NCI-H1436 (cell line): ENCODE measurements at places on chromosomes 1 and 21.

DNA sequence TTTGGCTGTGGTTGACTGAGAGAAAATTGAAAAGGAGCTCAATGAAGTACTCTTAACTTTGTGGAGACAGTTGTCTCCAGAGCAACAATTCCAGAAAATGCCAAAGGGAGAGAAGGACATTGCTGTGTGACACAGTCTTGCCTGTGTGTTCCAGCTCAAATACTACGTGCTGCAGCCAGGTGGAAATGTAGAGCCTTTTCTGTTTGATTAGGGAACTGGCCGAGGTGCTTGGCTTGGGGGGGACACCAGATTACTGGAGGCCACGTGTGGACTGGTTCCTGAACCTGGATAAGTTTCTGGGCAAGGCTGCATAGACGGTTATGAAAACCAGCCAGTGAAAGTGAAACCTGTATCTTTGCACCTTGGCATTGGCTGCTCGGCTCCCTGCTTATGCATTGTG lies 217.9 kb downstream of the CTH start:
- no peak for DNase-seq

DNA sequence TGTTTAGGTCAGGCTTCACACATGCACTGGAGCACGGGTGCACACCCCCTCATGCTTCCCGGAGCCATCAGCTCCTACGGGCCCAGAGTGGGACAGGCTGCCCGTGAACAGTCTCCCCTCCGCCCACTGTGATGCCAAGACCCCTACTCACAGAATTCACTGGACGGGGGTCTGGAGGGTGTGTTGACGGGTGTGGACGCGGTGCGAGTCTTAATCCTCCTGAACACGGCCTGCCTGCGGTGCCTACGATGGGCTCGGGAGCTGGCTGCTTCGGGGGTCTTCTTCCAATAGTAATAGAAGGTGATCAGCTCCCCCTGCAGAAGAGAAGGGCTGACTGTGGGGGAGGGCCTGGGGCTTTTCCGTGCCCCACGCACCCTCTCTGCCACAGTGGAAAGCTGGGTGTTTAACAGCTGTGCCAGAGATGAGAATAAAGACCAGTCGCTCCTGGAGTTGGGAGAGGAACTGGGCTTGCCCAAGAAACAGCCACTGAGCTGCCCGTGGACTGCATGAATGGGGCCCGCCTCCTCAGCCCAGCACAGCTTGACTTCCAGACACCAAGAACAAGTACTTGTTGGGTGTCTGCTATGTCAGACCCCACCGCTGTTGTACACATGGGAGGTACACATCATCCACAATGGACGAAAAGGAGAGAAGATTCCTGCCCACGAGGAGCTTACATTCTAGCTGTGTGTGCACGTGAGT lies 47.9 kb downstream of the SLC45A1 start:
- no peak for DNase-seq

DNA sequence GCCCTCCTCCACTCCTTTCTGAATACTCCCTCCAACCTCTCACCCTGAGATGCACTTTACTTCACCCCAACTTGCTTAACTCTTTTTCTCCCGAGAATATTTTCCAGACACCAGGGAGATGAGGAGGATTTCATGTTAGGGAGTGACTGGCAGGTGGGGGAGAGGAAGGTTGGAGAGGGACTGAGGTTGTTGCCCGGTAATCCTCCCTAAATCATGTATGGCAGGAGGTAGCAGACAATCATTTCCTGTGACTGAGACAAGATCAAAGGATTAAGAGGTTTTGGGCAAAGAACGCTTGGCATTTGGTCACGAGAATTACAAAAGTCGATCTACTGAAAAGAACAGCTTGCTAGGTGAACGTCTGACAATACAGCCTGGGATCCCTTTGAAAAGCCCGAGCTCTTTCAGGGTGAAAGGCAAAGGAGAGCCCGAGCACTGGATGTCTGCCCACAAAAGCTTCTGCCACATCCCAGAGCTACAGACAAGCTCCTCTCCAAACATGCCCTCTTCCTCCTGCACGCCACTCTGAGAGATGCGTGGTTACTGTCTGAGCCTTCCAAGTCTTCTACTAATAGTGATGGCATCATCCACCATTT lies 154.1 kb downstream of the DAB1 start:
- no peak for DNase-seq

DNA sequence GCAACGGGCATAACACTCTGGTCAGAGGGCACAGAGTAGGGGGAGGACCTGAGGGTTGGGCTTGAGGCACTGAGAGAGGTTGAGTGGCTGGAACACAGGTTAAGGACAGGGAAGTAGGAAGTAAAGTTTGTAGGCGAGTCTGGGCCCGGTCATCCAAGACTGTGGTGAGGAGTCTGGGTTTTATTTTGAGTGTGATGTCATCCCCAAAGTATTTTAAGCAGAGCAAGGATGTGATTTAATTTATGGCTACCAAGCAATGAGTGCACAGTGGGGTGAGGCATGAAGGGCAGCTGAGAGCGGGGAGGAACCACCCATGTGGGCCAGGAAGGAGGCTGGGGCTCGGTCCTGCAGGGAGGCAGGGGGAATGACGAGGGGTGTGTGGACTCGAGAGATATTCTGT lies 11.2 kb upstream of the VWA5B1 start:
- DNase-seq = no peak

- DNase-seq = no peak
Observed at GRCh38 chr1:25026304-25026703, 96.2 kb upstream of the RUNX3 start.

GRCh38 chr1:59242370-59242769 lies 54.5 kb upstream of the FGGY start:
- DNase-seq = no peak

- no peak for DNase-seq
Observed at GRCh38 chr21:29368906-29369305, 70.2 kb downstream of the BACH1 start.

- no peak for DNase-seq
Observed at GRCh38 chr1:3971981-3972380, 71.9 kb upstream of the C1orf174 start.

DNA sequence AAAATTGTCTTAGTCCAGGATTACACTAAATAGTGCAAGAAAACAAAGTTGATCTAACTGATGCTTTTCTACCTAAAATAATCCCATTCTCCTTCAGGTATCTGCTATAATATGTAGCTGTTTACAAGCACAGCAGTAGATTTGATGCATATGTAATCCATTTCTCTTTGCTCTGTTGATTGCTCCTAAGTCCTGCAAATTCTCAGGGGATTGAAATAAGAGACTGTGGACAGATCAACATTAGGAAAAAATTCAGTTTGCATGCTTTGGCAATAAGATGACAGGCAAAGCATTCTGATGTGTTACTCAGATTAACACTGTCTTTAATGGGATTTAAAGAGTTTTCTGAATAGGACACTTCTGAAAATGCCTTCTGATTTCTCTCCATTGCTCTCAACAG lies 34.7 kb downstream of the RNF11 start:
- no peak for DNase-seq

GRCh38 chr1:18724801-18725200 lies 94.2 kb downstream of the PAX7 start:
- no peak for DNase-seq

DNA sequence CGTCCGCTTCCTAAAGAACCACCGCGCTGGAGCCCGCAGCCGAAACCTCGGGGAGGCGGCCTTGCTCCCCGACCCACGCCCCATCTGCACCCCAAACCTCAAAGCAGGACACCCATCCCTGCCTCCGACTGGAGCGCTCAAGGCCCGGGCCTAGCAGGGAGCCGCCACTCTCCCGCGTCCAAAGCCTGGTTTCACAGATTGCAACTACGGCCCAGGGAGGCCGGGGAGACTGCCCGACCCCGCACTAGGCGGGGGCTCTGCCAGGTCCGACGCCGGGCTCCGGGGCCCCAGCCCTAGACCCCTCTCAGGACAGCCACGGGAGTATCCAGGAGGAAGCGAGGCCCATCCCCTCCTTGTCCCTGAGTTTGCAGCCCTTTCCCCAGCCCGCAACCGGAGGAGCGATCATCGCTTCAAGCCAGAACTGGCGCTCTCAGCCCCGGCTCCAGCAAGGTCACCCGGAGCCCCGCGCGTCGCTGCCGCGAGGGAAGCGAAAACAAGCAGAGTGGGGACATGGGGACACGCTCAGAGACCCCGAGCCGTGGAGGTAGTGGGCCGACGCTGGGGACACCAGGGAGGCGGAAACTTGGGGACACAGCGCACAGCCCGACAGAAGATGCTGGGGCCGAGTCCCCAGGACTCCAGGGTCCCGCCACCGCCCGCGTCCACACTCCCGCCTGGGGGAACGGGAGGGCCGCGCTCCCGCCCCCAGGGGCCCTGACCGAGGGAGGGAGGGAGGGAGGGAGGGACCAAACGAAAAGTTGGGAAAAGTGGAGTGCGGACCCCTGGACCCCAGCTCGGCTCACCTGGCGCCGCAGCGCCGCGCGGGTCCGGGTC lies 433 bp downstream of the TMEM200B start:
- no peak for DNase-seq
